Testis (tissue), 5 donors: ENCODE measurements at places on chromosomes 4 and X. TPM values are rescaled to one million over a fixed set of nuclear protein-coding genes. Genes with fewer than 3 reads are reported as not detected.

DNA sequence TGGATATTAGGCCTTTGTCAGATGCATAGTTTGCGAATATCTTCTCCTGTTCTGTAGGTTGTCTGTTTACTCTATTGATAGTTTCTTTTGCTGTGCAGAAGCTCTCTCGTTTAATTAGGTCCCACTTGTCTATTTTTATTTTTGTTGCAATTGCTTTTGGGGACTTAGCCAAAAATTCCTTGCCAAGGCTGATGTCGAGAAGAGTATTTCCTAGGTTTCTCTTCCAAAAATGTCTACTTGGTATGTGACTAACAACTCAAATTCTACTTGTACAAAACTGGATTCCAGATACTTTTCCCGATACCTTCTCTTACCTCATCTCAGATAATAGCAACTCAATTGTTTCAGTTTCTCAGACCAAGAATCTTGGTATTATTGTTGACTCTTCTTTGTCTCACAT, 142.4 kb upstream of the GLRA2 start:
- no peaks in the 10 kb centered on the region for H3K36me3 ChIP-seq
- no peaks in the 10 kb centered on the region for H3K27me3 ChIP-seq
- H3K4me1 ChIP-seq = no peaks in the 10 kb centered on the region
- H3K27ac ChIP-seq = no peak overlapping the region

DNA sequence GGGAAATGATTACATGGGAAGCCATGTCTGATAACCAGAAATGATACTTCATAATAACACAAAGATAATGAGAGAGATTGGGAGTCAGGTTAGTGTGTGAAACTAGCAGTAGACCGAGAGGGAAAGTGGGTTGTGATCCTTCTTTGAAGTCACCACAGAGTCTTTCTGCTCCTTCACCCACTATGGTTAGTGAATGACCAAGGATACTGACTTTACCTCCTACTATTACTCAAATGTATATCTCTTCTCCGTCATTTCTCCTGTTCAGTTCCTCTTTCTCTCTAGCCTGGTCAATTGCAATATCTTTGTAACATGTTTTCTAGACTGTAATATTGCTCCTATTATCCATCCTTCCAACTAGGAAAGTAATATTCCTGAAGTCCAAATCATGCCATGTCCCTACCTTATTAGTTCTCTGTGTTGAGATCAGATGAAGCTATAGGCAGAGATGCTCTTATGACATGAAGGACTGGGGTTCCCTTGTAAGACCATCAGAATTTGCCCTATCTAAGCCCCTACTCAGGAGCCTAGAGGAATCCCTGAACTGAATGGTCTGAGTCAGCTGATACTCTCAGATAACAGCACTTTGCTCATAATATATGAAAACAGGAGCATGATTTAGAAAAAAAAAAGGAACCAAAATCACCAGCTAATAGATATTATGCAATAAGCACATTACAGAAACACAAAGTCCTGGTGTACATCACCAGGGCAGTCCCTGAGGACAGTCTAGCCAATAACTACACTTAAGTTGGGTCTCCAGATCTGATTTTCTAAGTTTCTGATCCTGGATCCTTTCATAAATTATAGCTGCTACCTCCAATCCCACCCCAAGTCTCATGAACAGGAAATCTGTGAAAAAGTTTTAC, 81.2 kb downstream of the SHROOM3 start:
- no peak overlapping the region for H3K27ac ChIP-seq
- H3K4me1 ChIP-seq = no peaks in the 10 kb centered on the region
- no peaks in the 10 kb centered on the region for H3K27me3 ChIP-seq
- H3K4me3 ChIP-seq = no peak overlapping the region

GRCh38 chr4:139563515-139563914, 7.5 kb upstream of the SETD7 start:
- no peak overlapping the region for H3K4me3 ChIP-seq
- peaks cover 8% of the 10 kb centered on the region for H3K4me1 ChIP-seq
- H3K27ac ChIP-seq = no peak overlapping the region

DNA sequence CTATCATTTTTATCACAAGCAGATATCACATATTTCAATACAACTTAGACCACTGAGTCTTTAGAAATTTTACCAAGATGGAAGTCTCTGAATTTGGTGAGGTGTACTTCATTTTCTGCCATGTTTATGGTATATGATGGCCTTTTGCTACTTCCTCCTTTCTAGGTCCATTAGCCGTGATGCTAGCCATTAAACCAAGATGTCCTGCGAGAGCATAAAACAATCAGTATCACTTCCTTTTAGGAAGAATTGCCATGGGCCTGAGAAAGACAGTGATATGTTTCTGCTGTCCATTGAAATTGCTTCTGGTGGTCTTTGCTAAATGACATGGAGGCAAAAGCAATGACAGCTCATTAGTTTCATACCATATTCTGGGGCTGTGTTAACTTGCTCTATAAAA, 1851.7 kb upstream of the IGFBP7 start:
- H3K27me3 ChIP-seq = no peaks in the 10 kb centered on the region
- H3K36me3 ChIP-seq = no peaks in the 10 kb centered on the region
- no peaks in the 10 kb centered on the region for H3K4me1 ChIP-seq
- no peak overlapping the region for H3K27ac ChIP-seq
- H3K4me3 ChIP-seq = no peak overlapping the region

SAGE1 gene
- total RNA-seq = 3.9 TPM
